Stimulated activated CD4-positive, alpha-beta T cell treated with anti-CD3 and anti-CD28 coated beads, TNF-alpha, amount 100 ng/mL, for 24 hours (primary cell): ENCODE measurements at places on chromosomes 5 and 9.

- no peak for DNase-seq
Observed at GRCh38 chr9:20532584-20532983, 89.7 kb downstream of the MLLT3 start.

DNA sequence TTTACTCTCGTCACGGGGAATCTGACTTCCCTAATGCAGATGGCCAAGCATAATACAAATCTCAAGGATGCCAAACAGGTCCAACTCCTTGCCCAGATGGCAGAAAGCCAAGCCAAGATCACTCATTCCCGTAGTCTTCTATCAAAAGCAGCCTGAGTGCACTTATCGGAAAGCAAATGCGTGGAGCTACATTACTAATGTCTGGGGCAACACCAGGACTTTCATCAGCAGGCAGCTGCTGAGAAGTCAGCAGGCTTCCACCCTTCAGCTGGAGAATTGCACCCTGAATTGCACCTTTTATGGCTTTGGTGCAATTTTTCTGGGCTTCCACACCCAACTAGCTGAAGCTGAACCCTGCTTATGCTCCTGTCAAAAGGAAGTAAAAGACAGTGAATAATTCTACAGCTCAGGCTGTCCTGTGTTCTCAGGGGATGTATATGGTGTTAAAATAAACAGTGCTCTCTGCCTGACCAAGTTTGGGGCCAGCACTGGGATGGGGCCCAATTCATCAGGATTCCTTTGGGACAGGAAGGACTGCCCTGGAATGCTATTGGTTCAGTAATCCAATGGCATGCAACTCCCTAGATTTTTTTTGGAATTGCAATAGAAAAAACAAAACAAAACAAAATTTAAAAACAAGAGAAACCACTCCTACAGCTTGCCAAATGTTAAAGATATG lies 92.6 kb downstream of the DPYSL3 start:
- no peak for DNase-seq

DNA sequence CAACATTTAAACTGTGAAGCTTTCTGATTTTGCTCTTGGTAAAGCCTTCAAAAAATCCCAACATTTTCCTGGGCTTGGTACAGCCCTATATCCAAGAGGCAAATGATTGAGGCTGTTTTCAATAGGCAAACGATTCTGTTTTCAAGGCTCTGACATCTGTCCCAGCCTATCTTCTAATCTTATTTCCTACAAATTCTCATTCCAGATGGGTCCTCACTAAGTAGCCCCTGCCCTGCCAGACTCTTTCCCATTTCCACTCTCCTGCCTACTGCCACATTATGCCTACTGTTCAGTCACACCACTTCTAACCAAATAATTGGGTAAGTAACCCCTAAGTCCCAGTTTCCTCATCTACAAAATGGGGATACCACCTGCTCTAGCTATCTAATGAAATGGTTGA lies 3.5 kb downstream of the GBA2 start:
- no peak for DNase-seq

- no peak for DNase-seq
Observed at GRCh38 chr5:74200560-74200959, 440.0 kb downstream of the ENC1 start.

- DNase-seq, result no peak
Observed at GRCh38 chr5:132411304-132412013, 41.9 kb downstream of the SLC22A5 start.

DNA sequence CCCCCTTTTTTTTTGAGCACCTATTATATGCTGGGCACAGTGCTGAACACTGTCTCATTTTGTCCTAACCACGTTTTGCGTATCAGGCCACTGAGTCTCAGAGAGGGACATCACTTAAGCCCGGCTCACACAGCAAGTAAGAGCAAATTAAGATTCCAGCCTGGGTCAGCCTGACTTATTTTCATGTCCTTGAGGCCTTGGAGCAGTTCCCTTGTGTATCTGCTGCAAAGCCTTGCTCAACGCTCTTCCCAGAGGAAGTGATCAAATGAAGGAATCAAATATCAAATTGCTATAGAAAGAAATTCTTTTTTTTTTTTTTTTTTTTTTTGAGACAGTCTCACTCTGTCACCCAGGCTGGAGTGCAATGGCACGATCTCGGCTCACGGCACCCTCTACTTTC lies 30.7 kb downstream of the ERGIC1 start:
- DNase-seq, result no peak

DNA sequence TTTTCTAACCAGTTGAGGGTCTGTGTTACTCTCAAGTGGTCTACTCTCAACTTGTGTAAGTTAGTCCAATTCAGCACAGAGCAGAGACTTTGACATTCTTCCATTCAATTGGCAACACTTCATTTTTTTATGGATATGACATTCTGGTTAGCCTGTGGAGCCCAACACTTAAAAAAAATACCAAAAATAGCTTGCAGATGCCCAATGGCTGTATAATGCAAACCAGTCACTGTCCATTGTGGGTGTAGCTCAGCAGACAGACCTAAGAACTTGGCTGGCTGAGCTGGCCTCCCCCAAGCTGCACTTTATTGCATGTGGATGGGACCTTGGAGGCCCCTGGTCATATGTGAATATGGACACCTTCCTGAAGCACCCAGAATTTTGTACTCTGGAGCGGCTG lies 103.2 kb downstream of the DPYSL3 start:
- no peak for DNase-seq

- no peak for DNase-seq
Observed at GRCh38 chr9:37919956-37920335, 16.0 kb upstream of the SLC25A51 start.

GRCh38 chr5:3220201-3220600 lies 375.4 kb upstream of the IRX1 start:
- no peak for DNase-seq

- no peak for DNase-seq
Observed at GRCh38 chr9:36779582-36779981, 206.9 kb downstream of the MELK start.

- DNase-seq, result no peak
Observed at GRCh38 chr5:145764325-145764724, 70.8 kb downstream of the PRELID2 start.

DNA sequence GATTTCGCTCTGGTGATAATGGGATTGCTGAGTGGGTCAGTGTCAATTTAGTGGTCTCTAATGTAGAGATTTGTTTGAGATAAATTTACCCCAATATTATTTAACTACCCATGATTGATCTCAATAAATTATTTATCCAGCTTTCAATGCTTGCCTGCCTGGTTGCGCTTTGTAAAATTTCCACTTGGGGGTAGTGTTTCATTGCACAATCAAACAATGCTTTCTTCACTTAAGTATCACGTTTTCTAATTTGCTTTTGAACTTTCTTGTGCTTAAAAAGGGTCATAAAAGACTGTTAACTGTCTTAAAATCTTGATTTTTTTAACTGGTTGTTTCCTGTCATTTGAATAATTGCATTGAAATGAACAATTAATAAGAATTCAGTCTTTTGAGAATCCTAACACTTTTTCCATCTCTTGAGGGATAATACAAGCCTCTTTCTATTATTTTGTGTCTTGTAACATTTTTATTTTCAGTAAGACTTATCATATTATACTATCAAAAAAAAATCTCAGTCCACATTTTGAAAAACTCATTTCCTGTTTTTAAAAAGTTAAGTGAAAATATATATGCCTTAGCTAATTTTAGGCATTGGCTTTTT lies 18.7 kb downstream of the HSD17B4 start:
- no peak for DNase-seq

DNA sequence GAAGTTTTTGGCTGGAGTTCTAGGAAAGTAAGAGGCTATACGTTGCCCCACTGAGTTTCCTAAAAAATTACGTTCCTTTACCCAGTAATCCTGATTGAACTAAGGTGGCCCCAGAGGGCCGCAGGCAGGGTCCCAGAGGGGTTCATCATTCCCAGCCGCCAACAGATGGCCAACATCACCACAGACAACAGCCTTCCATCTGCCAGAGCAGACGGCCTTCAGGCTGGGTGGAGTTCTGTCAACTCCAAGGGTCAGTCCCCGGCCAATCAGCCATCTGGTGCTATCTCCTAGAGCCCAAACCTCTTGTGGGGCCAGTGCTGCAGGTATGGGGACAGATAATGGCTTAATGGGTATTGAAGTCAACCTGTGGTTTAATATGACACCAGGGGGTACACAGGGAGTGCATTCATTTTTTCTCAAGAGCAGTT lies 30.4 kb downstream of the TBC1D2 start:
- DNase-seq, result no peak

DNA sequence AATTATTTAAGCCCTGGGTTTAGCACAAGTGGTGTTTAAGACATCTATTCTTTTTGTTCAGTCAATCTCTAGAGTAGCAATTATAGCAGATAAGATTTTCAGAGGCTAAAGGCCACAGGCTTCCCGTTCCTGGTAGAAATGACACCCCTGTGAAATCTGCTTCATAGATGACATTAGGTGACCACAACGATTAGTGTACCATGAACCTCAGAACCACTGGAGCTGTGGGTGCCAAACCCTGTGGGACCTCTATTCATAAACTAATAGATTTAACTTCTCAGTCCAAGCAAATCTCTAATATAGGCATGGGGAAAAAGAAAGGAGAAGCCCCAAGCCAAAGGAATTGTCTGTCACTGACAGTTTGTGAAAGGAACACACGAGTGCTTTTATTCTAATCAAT lies 207.4 kb downstream of the ARRDC3 start:
- DNase-seq, result no peak

DNA sequence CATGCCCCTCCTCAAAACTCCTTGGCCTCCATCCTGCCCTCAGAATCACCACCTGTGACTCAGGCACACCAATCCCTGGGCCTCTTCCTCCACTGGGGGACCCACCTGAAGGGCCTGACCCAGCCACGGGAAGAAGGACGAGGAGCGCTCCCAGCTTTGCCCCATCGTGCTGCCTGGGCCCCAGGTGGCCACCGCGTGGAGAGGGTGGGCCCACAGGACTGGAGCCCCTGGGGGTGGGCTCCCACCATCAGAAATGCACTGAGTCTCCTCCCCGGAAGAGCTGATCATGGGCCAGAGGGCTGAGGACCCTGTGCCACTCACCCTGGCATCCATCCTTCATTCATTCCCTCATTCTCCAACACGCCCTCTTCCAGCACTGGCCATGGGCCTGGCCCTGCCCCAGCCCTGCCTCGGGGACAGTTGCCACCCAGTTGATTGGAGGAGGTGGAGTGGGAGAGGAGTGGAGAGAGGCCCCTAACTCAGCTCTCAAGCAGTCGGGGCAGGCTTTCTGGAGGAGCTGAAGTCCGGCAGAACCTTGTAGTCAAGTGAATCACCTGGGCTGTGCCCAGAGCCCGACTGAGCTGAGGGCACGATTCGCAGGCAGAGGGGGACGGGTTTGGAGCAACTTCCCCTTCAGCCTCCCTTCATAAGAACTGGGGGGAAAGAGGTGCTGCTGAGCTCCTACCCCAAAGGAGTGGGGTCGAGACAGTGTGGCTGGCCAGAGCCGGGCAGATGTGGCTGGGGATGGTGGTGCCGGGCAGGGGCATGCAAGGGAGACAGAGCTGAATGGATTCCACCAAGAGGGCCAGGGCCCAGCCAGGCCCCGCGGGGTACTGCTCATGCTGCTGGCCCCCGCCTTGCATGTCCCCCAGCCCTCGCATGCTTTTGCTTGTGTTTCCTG lies 29.6 kb downstream of the DNM1 start:
- no peak for DNase-seq

DNA sequence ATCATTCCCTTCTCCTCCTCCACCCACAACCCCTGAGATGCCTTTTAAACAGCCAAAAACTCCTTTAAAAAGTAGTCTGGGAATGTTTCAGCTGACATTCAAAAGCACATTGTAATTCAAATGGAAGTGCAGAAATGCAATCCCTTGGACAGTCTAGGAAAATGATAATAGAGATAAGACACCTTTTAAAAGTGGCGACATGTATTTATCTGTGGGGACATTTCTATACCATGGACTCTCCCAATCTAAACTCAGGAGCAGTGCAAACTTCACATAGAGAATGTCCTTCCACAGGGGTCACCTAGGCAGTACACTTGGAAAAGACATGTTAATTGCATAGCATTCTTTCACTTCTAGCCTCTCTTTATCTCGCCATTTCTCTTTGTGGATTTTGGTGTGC lies 33.0 kb downstream of the TRIM32 start:
- DNase-seq, result no peak

DNA sequence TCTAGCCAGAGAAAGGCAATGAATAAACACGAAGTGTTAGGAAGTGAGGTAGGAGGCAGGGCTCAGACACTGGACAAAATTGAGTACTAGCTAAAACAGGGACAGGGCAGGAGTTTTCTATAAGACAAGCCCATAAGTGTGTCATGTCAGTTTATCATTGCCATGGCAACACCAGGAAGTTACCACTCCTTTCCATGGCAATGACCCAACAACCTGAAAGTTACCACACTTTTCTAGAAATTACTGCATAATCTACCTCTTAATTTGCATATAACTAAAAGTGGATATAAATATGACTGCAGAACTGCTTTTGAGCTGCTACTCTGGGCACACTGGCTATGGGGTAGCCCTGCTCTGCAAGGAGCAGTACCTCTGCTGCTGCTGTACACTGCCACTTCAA lies 442.5 kb upstream of the COX7C start:
- DNase-seq, result no peak

DNA sequence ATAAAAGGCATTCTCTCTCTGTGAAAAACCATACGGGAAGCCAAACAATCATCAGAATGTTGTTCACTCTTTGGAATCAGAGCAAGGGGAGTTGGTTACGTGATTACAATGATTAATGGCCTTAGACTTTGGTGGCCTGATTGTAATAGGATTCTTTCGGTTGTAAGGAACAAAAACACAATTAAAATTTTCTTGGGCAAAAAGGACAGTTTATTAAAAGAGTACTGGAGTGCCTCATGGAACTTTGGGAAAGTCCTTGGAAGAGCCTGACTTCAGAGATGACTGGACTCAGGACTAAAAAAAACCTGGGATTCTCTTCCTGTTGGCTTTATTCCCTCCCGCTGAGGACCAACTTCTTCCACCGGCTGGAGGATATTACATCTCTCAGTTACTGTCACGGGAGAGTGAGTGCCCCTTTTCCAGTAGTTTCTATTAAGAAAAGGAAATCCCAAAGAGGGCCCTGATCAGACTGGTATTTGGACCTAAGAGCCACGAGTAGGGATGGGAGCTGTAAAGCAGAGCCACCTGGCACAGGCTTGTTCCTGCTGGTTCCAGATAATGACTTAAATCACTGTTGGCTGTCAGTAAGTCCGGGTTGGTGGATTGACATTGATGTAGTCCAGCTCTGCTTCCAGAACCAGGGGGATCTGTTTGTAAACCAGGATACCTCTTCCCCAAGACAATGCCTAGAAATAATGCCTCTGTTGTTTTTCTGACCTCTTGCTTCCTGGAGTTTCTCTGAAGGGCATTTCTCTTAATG lies 53.9 kb downstream of the CFAP95 start:
- no peak for DNase-seq

DNA sequence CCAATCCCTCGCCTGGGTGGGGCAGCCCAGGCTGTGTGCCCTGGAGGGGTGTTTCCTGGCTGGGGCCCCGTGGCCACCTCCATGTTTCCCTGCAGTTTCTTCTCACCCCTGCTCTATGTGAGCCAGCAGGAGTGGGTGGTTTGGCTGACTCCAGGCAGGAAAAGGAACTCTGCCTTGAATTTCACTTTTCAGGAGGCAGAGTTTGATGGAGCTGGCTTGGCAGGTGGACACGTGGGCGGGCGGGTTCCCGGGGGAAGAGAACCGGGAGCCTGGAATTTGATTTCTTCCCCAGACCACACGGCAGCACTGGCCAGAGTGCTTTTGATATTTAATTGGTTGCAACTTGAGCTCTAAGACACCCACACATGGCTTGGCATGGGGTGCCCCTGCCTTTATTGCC lies 119.8 kb upstream of the PANK3 start:
- no peak for DNase-seq
